ENCODE measurements at places on chromosomes 4 and X.

DNA sequence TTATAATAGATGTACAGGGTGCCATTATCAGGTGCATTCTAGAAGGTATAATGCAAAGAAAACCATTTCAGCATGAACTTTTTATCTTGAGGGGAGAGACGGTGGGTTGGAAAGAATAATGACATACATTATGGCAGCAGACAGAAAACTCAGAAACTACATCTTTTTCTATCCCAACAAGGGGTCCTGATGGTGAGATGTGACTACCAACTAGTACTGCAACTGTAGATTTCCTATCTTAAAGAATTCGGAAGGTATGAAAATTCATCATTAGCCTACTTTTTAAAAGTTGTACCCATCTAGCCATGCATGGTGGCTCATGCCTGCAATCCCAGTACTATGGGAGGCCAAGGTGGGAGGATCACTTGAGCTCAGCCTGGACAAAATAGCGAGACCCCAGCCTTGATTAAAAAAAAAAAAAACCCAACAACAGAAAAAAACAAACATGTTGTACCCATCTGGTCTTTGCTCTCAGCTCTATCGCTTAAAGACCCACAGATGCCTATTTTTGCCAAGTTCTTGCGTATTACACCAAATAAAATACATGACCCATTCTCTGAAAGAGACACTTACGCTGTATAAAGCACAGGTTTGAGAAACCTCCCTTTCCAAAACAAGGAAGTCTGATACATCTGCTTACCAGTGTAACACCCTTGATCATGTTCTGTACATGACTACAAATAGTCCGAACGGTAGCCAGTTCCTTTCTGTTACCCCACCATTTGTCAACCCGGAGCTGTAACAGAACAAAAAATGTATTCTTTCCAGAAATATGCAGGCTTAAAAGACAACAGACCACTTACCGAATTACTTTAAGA is 1.6 kb downstream of the RPL9 start:
- no peak for DNase-seq

GRCh38 chr4:158315706-158316105 is 105.4 kb downstream of the TMEM144 start:
- DNase-seq: no peak

DNA sequence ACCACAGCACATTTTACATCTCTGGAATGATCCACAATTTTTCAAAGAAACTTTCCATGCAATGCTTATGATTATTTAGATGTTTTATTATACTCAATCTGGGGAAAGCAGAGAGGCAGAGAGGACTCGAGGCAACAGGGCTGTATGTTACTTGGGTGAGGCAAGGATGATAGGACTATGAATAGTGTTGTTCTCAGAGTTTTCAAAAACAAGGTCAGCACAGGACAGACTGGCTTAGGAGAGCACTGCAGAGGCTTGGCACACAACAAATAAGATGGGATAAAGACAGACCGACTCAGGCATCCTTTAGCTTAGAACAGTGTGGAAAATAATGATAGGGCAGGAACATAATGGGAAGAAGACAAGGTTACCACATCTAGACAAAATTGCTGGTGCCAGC is 65.4 kb downstream of the TMEM150C start:
- DNase-seq: no peak

DNA sequence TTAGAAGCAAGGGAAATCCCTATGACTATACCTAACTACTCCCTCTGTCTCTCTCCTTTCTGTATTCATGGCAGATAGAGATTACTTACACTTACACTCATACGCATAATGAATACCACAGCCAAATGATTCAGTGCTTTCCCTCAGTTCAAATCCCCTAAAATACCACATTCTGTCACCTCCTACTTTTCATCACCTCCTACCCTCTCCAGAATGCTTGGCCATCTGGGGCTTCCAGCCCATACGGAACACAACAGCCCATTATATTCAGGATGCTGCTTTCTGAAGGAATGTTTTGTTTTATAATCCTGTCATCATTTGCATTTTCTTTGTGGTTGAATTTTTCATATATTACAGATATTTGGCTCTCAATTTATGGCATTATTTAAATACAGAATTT is 361.6 kb downstream of the GRIA2 start:
- no peak for DNase-seq

- no peak for DNase-seq
Measured at GRCh38 chrX:110317061-110317819, 645 bp downstream of the AMMECR1 start.

DNA sequence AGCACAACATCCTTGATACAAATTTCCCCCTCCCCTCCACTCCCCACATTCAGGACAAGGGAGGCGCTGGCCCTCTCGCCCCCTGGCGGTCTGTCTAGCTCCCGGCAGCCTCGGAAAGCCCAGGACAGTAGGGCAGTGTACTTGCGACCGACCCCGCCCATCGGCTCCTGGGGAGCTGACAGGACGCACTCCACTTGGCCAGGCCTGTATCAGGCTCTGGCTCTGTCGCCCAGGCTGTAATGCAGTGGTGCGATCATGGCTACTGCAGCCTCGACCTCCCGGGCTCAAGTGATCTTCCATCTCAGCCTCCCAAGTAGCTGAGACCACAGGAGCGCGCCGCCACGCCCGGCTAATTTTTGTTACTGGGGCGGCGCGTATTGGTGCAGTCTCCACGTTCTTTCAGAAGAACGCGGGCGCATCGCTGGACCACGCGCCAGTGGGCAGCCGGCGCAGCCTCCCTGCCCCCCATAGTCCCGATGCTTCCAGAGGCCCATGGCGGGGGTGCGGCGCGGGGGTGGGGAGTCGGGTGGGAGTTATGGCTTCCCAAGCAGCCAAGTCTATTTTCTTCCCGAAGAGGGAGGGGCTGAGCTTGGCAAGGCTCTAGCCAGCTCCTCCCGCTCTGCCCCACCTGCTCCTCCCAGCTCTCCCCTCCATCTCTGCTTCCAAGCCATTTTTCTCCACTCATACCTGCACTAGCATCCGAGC is 7.8 kb upstream of the AKAP14 start:
- no peak for DNase-seq

All from stimulated activated CD4-positive, alpha-beta T cell treated with anti-CD3 and anti-CD28 coated beads, Interleukin-1b, Interleukin-23, amount 100 ng/mL, for 1 hour (primary cell).